ENCODE measurements at places on chromosomes 7 and 10. TPM values are rescaled to one million over a fixed set of nuclear protein-coding genes. Genes with fewer than 3 reads are reported as not detected.

The GDI2 gene
- polyA plus RNA-seq: 139 TPM

The VGF gene
- polyA plus RNA-seq: 0.52 TPM

The C10orf53 gene
- polyA plus RNA-seq: 0.05 TPM

GRCh38 chr7:55044791-55045190, 26.0 kb downstream of the EGFR start:
- no peak for DNase-seq

GRCh38 chr7:111413739-111414138, 148.6 kb downstream of the IMMP2L start:
- no peak for DNase-seq

DNA sequence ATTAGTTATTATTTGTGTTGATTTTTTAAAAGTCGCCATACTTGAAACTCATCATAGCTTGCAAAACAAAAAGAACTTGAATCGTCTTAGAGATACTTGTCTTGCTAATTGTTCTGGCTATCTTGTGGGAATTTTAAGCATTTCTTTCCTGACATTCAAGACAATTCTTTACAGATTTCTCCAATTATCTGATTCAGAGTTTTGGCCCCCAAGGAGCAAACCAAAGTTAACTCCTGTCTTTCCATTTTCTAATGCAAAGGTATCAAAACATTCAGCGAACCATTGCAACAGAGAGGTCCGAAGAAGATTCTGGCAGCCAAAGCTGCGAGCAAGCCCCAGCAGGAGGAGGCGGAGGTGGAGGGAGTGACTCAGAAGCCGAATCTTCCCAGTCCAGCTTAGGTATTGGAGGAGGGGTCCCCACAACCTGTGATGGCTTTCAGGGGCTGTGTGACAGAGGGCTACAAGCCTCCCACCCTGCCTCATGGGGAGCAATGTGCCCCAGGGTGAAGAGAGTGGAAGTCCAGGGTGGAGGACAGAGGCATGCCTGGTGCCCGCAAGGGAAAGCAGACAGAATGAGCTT, 119.4 kb upstream of the STK17A start:
- DNase-seq: no peak

- no peak for DNase-seq
These were observed 6.6 kb downstream of the NIPSNAP2 start for GRCh38 chr7:55970978-55971377.

Data from thymus (tissue), 14 donors.